ENCODE measurements at places on chromosomes 5 and 9.

GRCh38 chr5:118990582-118990981 lies 2.2 kb upstream of the DTWD2 start:
- no peak for DNase-seq

GRCh38 chr5:172919525-172920446 lies 39.4 kb upstream of the RPL26L1 start:
- no peak for DNase-seq

DNA sequence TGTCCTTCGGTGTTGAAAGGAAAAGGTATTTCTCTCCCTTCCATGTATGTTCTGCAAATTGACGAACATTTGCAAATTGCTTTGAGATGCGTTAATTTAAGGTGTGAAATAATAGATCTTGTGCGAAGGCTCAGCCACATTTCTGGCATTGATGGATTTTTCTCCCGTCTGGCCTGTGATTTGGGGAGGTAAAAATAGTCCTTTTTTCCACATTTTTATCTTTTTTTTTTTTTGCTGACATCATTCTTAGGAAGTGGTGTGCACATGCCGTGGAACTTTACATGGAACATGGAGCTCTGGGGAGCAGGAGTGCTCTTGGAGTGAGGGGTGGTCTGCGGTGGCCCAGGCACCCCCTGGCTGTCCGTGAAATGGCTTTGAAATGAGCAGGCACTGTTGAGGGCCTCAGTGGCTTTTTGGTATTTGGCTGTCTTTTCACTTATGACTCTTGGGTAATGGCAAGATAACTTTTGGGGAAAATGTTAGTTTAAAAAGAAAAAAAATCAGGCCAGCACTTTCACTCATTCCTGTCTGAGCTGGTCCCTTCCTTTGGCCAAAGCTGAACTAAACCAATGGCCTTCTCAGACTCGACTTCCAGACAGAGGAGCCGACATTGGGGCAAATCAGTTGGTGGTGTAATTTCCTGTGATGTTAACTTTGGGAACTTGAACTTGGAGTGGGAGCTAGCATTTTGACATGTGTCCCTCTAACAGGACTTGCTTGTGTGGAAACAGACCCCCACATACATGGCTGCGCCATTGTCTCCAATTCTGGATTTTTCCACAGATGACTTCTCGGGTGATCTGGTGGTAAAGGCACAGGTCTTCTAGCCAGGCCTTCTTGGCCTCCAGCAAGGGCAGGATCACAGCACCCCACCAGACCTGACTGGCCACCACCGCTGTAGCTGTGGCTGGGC lies 4.2 kb downstream of the NEK6 start:
- no peak for DNase-seq

DNA sequence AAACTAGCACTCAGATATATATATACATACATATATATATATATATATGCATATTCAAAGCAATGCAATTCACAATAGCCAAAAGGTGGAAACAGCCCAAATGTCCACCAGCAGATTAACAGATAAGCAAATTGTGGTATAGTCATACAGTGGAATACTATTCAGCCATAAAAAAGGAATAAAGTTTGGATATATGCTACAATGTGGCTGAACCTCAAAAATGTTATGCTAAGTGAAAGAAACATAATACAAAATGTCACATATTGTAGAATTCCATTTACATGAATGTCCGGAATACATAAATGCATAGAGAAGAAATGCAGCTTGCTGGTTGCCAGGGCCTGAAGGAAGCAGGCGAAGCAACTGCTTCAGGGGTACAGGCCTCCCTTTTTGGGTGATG lies 143.4 kb downstream of the ATPSCKMT start:
- no peak for DNase-seq

- no peak for DNase-seq
These were observed 417.7 kb downstream of the TAF11L14 start for GRCh38 chr5:18051953-18052352.

GRCh38 chr9:5389109-5389732 lies 48.5 kb downstream of the PLGRKT start:
- DNase-seq = no peak

DNA sequence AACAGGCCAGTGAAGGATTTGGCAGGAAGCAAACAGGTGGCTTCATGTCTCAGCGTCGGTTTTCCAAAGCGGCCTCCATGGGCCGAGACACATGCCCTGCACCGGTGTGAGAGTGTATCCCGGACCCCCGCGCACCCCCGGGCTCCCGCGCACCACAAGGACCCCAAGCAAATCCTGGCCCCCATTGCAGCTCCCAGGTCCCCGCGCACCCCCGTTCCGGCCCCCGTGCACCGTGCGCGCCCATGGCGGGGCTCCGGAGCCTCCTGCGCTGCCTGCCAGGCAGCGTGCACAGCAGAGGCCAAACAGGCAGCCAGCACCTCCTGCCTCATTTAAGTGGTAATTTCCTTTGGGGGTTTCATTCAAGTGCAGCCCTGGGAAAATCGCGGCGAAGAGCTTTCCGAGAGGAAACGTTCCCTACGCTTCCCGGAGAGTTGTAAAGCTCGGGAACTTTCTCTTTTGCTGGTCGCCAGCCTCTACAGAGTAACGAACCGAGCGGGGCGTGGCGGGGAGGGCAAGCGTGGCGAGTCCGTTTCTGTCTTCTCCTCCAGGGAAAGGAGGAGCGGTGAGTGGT lies 145.5 kb upstream of the SLC24A2 start:
- no peak for DNase-seq

GRCh38 chr5:58284886-58285285 lies 175.0 kb downstream of the PLK2 start:
- DNase-seq = no peak

DNA sequence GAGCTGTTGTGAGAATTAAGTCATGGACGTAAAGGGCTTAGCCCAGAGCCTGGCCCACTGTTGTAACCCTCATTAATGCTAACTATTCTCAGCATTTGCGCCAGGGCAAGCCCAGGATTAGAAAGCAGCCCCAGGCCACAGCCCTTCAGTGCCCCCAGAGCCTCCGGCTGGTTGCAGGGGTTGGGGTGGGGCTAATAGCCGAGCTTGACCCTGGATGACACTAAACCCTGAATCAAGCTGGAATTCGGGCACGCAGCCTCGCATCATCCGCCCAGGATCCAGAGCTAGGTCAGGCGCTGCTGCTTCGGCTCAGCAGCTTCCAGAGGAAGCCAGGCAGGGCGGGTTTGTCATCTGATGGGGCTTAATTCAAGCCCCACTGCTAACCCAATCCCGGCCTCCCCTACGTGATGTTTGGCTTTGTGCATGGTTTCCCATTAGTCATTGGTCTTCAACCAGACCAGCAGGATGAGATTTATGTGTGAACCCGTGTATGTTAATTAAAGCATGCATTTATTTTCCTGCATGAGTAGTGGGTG lies 1.2 kb upstream of the MEGF9 start:
- DNase-seq = no peak

DNA sequence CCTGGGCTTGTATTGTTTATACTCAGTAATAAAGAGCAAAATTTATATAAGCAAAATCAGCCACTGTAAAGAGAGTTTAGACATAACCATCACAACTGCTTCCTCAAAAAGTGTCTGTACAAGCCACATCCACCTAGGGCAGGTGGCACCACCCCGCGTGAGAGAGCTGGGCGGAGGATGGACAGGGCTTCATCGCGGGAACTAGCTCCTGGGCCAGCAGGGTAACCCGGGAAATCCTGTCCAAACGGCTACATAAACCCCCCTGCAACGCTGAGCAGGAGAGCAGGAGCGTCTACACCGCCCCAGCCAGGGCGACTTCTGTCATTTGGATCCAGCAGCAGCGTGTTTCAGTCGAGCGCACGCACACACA lies 1.3 kb downstream of the SLC6A3 start:
- no peak for DNase-seq

DNA sequence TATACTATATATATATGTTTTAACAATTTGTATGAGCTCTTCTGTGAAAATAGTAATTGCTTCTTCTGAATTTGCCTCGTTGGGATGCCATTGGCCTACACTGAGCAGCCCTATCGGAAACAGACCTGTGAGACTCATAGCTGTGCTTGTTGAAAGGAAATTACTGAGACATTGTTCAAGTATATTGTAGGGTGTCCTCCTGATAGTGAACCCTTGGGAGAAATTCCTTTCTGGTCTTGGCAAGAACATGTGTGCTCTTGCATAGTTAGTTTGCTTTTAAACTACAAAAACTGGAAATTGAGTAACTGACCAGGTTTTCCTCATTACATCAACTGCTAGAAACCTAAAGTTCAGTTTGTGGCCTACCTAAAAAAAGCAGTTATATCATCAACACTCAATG lies 160.9 kb downstream of the LURAP1L start:
- no peak for DNase-seq

DNA sequence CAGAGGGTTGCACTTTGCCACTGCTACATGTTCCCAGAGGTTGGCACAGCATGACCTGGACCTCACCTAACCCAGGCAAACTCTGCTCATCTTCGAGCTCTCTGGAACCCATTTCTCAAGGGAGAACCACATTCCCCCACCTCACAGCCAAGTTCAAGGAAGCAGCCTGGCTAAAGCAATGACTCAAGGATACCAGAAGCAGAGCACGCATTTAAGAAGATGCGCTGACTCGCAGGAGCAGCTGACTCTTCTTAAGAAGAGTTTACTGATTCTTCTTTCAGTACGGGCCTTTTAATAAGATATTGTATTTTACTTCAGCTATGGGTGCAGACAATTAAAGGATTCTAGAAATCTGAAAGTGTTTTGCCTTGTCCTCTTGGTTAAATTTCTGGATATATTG lies 4.1 kb upstream of the SEMA5A start:
- no peak for DNase-seq

DNA sequence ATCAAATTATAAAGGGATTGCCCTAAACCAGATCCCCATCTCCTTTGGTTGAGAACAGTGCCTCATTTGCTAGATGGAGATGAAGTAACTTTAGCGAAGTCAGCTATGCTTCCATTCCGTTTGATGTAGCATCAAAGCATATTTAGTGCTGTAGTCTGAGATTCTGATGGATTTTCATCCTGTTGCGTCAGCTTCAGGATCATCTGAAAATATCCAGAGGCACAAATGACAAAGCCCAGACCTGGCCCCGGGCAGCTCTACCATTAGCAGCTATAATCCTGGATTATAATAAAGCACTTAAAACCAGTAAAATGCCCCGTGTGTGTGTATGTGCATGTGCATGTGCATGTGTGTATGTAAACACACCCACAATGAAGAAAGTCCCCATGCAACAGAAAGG lies 44.7 kb downstream of the ERAP1 start:
- no peak for DNase-seq

DNA sequence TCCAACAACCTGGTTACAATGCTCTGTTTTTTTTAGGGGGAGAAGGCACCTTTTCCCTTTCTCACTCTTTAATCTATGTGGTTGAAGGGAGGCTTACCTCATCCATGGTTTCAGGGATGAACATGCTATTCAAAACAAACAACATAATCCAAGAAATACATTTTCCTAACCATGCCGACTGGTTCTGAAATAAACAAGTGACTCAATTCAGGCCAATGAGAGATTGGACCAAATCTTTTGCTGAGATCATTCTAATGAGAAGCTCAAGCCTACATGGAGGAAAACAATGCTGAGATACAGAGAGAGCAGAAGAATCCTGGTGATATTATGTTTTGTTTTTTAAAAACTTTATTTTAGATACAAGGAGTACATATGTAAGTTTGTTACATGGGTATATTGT lies 46.8 kb upstream of the ELL2 start:
- no peak for DNase-seq

GRCh38 chr5:180589771-180590542 lies 1.3 kb downstream of the SCGB3A1 start:
- no peak for DNase-seq

- DNase-seq = no peak
These were observed 131.5 kb downstream of the ZSWIM6 start for GRCh38 chr5:61463596-61463995.

GRCh38 chr5:158644301-158644700 lies 455.4 kb downstream of the EBF1 start:
- DNase-seq = no peak

GRCh38 chr5:174119468-174119881 lies 74.0 kb downstream of the NSG2 start:
- no peak for DNase-seq

- no peak for DNase-seq
These were observed 45.6 kb downstream of the CNTRL start for GRCh38 chr9:121120386-121120785.

DNA sequence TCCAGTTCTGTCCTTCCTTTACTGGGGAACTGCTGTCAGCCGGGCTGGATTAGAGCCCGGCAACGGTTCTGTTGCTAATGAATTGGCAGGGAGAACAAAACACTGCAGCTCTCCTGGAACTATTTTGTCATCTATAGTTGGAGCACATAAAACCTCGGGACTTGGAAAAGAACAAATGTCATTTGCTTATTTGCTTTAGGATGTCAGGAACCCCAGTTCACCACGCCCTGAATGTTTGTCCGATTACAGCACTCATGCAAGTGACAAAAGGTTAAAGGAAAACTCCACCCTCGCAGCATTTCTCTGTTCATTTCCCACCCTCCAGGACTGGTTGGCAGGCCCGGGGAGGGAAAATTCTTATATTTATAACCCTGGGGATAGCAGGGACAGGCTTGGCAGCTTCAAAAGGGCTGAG lies 66.4 kb upstream of the PLPP1 start:
- no peak for DNase-seq

DNA sequence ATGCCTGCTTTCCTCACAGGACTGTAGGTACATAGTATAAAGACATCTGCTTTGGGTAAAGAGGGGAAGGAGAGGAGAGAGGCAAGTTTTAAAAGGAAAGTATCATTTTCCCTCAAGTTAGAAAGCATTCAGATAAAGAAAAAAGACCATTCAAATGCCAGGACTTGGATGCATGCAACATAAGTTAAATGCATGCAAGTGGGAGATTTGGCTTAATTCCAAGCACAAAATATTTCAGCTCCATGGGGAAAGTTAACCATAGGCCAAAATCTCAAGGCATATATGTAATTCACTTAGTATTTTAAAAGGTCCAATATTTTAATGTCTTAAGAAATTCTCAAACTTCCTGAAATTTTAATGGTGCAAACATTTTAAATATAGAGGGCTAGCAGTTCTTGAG lies 36.4 kb downstream of the POU5F2 start:
- DNase-seq = no peak

- no peak for DNase-seq
These were observed 72.6 kb downstream of the PIK3R1 start for GRCh38 chr5:68287976-68288706.

DNA sequence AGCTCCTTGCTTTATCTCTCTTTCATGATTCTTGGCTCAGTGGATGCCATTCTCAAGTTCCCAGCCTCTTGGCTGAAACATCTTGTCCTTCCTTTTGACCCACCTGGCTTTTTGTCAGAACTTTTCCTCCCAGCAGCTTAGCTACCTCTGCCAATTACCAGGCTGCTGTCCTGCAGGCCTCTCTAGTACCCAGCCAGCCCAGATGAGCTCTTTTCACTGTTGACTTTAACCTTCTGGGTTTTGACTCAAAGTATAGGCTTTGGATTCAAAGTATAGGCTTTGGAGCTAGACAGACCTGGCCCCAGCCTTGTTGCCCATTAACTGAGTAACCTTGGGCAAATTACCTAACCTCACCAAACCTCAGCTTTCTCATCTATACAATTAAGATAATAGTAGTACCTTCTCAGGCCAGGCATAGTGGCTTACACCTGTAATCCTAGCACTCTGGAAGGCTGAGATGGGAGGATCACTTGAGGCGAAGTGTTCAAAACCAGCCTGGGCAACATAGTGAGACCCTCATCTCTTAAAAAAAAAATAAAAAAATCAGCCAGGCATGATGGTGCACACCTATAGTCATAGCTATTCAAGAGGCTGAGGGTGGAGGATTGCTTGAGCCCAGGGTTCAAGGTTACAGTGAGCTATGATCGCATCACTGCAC lies 6.6 kb upstream of the TMEFF1 start:
- no peak for DNase-seq

GRCh38 chr5:149421372-149421685 lies 42.2 kb upstream of the IL17B start:
- DNase-seq = no peak

Data from activated CD8-positive, alpha-beta memory T cell treated with anti-CD3 and anti-CD28 coated beads for 48 hours (primary cell).